Cardiac muscle cell (in vitro differentiated cells and primary cell): ENCODE measurements at places on chromosomes 5 and 9.

DNA sequence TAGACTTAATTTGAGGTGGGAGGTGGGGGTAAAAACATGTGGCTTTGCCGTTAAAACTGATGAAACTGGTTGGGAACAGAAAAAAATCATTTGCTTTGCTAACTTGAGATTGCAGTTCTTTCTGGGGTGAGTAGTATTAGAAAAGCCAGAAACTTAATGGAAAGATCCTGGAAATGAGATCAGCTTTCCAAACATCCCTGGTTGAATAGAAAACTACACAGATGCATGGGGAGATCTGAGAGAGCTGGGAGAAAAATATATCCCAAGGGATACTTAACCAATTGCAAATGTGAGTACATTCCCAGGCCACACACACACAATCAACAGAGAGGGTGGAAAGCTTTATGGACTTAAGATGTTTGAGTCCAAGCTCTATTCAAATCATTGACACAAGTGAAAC, 222.3 kb downstream of the YTHDC2 start:
- DNase-seq = no peak

- DNase-seq = no peak
These were observed 1.6 kb downstream of the PIP5KL1 start for GRCh38 chr9:127928676-127929624.

DNA sequence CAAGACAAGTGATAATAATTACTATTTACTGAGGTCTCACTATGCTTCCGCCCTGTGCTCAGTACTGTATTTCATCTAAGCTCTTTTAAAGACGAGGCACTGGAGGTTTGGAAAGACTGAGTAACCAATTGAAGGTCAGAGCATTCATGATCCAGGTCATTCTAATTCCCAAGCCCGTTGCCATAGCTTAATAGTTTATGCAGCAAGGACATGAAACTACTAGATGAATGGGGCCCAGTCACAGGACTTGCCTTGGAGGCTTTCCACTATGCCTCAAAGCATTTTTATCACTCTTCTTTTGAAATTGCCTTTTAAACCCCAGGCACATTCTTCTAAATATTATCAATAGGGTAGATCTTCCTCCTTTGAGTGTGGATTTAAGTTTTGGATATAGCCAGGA, 17.2 kb upstream of the NFIB start:
- no peak for DNase-seq

DNA sequence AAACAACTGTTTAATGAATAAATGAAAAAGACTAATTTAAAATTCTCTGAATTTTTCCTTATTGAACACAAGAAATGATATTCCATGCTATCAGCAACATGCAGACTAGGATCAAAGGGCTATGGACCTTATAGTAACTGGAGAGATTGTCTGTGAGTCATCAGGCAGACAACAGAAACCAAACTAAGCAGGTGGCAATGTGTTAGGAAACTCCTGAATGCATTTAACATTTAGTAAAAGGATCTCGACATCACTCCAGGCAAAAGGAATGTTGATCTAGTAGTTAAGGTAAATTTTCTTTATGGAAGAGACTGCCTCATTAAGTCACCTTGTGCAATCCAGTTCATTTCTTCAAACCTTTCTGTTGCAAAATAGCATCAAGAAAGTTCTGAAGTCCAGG, 58.4 kb downstream of the ARL15 start:
- DNase-seq = no peak

- DNase-seq = no peak
These were observed 37.8 kb downstream of the EXD3 start for GRCh38 chr9:137385061-137385655.

DNA sequence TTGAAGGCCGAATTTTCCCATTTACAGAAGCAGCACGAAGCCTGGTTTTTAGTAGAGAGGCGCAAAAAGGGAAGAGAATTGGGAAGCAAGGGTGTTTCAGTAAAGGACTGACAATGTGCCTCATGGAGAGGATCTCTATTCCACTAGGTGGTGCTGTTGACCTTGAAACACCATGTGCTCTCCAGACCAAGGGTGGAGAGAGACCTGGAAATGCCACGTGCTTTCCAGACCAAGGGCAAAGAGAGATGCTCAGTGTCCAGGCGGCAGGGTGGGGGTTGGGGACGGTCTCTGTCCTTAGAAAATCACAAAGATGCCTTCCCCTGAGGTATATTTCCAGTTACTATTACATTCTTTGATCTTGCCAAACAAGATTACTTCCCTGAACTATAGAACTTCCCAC, 425.3 kb downstream of the CSNK1G3 start:
- peak; percentile 73 for DNase-seq

GRCh38 chr5:149141224-149141956, at the start of gene ABLIM3:
TSS of gene ABLIM3 (plus strand) at chr5:149141493. CDS start at chr5:149142096, 603 bp downstream.
- peak; percentile 73 for DNase-seq

DNA sequence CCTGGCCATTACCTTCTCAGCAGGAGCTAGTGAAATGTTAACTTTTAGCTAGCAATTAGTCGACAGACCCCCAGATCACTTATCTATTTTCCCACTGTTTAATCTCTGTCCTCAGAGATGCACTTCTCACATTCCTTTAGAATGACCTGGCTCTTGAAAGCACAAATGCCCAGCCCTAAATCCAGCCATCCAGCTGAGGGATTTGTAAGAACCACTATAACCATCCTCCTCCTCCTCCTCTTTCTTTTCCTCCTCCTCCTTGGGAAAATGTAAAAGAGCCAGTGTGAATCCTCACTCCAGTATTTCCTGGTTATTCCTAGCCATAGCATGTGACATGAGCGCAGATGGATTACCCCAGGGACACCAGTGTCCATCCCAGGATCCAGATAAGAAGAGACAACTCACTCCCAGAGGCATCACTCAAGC, 124.3 kb downstream of the ENC1 start:
- DNase-seq = no peak

DNA sequence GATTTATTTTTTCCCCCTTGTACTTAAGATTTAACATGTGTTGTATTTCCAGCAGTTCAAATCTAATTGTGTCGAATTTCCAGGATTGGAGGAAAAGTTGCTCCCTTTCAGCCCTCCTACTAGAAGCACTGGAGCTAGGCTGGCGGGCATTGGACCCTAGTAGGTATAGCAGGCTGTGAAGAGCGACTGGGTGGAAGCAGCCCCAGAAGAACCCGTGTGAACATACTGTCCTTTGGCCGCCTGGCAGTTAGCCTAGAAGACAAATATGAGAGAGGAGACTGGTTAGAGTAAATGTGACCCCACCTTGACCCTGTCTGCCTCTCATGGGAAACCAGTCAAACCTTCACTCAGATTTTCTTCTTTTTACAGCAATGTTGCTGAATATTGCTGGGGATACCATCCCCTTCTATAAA, 13.9 kb downstream of the ALDOB start:
- DNase-seq = no peak

GRCh38 chr9:1989500-1989899, 25.6 kb upstream of the SMARCA2 start:
- DNase-seq = no peak

- no peak for DNase-seq
These were observed 90.3 kb downstream of the ZNF618 start for GRCh38 chr9:113966394-113966793.

- DNase-seq = no peak
These were observed 57.1 kb upstream of the NMUR2 start for GRCh38 chr5:152462021-152462721.

DNA sequence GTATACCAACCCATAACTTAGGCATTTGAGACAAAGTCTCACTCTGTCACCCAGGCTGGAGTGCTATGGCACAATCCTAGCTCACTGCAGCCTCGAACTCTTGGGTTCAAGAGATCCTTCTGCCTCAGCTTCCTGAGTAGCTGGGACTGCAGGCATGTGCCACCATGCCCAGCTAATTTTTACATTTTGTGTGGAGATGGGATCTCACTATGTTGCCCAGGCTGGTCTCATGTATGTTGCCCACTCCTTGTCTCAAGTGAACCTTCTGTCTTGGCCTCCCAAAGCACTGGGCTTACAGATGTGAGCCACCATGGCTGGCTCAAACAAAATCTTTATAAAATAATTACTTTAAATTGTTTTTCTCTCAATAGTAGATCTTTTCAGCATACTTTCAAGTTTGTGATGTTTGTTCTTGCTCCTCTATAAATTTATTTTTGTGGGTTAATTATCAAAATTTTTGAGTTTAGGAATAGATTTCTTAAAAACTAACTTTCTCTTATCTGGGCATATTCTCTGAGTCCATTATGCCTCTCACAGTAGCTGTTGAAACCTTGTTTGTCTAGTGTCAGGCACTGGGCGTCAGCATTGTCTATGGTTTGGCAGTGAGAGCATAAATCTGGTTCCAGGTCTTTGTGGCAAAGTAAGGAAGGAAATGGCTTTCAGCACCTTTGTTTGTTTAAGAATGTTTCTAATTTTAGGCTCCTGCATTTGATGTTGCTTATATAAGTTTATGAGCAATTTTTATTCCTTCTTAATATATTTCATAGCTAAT, 38.7 kb downstream of the NLN start:
- no peak for DNase-seq
